ENCODE measurements at places on chromosomes 6 and 20. TPM values are rescaled to one million over a fixed set of nuclear protein-coding genes. Genes with fewer than 3 reads are reported as not detected.

EPPIN gene
- not detected for total RNA-seq

SLC22A2 gene
- not detected for total RNA-seq

C6orf15 gene
- not detected for total RNA-seq

TGM2 gene
- not detected for total RNA-seq

SLC12A5 gene
- total RNA-seq = not detected

NINL gene
- 2.4 TPM for total RNA-seq

PYGB gene
- total RNA-seq = 29.7 TPM

TRPC4AP gene
- total RNA-seq = 65.5 TPM

ACOT8 gene
- 32.4 TPM for total RNA-seq

CAP2 gene
- total RNA-seq = not detected

ALDH8A1 gene
- total RNA-seq = 2.0 TPM

TSHZ2 gene
- total RNA-seq = 20.2 TPM

SAMD10 gene
- total RNA-seq = 24.2 TPM

Measured in T-cell (primary cell).